ENCODE measurements at places on chromosomes 4 and X.

- DNase-seq: no peak
Measured at GRCh38 chr4:99950913-99951254, 809 bp upstream of the H2AZ1 start.

DNA sequence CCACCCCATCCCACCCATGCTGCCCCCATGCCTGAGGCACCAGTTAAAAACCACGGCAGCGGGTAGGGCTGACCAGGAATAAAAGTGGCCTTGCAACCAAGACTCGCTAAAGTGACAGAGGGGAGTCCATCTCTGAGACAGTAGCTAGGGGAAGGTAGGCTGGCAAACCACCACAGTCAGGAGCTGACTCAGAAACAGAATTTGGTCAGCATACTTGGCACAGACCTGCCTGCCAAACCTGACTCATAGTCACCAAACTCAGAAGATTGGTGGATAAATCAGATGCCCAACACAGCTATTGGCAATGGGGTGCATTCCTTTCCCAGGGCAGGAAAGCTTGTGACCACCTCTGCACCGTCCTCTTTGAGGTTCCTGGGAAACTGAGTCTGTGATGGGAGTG, 193.8 kb downstream of the BCOR start:
- DNase-seq: no peak

GRCh38 chr4:40769266-40769665, 19.5 kb downstream of the NSUN7 start:
- no peak for DNase-seq

- DNase-seq: no peak
Measured at GRCh38 chr4:119730671-119730950, 102.0 kb upstream of the PDE5A start.

GRCh38 chr4:165248102-165248501, 40.7 kb downstream of the KLHL2 start:
- DNase-seq: no peak

DNA sequence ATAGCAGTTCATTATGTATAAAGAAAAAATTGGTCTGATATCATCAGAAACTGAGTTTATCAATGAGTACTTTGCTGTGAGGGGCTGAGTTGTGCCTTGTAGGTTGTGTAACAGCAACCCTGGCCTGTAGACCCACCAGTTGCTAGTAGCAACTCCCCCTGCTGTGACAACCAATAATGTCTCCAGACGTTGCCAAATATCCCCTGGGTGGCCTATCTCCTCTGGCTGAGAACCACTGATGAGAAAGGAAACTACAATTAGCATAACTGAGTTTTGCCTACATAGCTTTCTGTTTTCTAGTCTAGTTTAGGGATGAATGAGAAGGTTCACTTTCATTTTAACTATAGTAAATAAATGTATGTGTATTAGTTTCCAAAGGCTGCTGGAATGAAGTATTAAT, 234.1 kb downstream of the CPE start:
- no peak for DNase-seq

- DNase-seq: no peak
Measured at GRCh38 chr4:168449719-168450452, 30.4 kb downstream of the DDX60L start.

DNA sequence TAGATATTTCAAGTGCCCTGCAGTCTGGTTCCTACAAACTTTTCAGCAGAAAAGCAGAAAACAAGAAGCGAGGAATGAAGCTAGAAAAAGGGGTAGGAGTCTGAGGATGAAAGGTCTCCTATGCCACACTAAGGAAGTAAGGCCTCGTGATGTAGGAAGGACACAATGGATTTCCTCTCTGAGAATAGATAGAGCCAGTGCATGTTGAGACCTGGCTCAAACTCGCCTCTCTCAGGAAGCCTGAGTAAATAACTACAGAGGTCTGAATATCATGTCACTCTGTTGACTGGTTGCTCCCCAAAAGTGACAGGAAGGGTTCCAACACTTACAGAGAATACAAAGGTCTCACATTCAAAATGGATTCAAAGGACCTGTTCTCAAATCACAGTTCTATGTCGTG, 93.3 kb downstream of the GRIA3 start:
- no peak for DNase-seq

DNA sequence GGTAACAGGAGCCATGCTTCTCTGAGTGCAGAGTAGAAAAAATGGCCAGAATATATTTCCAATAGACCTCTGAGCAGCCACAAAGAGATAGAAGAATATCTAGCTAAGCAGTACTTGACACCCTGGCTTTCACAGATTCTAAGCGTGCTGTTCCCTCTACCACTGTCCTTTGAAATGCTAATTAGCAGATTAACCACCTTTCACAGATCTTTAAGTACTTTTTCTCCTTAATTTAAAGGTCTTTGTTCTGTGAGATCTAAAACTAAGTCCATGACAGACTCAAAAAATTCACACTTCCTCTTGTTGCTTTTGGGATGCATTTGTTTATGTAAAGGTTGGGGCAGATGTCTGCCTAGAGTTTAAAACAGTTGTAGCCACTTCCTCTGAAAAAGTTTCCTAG, 28.3 kb upstream of the MAGEC2 start:
- DNase-seq: no peak

- DNase-seq: no peak
Measured at GRCh38 chr4:17152941-17153540, 254.6 kb upstream of the LDB2 start.

GRCh38 chr4:92970996-92971395, 667.2 kb downstream of the GRID2 start:
- no peak for DNase-seq

DNA sequence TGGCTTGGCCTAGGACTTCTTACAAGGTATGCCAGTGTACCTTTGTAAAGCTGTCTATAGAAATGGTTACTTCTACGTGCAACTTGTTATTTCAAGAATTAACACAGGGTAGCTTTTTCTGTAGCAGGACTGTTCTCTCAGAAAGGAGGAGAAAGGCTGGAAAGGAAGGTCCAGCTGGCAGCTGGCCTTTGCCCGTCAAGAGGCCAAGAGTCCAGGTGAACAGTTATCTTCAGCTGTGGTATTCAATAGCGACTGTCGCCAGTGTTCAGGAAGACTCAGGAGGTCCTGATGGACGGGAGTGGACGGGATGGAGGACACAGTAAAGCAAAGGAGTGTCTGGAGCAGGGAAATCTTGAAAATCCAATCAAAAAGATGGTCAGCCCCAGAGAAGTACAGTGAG, 4.7 kb downstream of the CYP4V2 start:
- DNase-seq: no peak

DNA sequence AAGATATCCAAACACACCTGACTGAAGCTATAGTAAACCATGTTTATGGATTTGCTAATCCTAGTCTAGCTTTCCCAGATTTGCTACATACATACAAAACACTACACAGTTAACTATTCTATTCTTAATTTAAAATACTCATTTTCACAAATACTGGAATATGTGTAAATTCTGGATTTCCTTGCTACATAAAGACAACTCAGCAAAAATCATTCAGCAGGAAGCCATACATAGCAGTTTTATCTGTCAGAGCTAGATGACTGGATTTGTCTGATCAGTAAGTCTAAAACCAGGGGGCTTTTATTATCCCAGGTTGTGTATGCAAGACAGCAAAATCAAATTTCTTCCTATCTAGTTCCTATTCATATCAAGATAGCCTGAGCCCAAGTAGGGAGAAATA, 98.1 kb downstream of the CNOT6L start:
- DNase-seq: no peak

DNA sequence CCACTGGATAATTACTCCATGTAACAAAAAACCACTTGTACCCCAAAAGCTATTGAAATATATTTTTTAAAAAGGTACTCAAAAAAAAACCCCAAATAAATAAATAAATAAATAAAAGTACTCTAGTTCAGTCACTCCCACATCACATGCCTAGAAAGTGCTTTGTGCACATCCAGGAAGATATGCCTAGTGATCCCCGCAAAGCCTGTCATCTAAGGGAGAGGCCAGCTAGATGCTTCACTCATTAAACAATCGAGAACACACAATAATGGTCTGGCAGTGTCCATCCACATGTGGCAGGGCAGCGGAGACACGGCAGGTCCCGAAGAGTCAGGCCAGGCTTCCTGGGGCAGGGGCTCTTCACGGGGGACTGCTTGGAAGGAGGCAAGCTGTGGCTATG, 47.6 kb downstream of the RAB33B start:
- peak; percentile 24 for DNase-seq

DNA sequence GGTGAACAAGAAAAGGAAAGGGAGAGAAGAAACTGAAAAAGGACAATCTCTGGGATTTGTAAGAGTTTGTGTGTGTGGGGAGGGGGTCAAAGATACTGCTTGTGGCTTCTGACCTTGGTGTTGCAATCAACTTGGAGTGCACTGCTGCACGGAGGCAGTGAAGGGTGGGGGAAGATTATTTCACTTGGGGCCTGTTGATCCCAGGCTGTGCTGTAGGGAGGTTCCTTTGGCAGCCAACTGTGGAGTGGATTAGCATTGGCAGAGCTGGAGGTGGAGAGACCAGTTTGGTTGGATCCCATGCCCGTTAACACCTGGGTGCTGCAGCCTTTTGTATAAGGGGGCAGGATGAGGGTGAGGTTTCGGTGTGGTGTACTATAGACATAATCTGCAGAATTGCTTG, 38.2 kb downstream of the AFF1 start:
- DNase-seq: peak; percentile 17

GRCh38 chr4:16122308-16122711, 38.5 kb upstream of the PROM1 start:
- DNase-seq: no peak

DNA sequence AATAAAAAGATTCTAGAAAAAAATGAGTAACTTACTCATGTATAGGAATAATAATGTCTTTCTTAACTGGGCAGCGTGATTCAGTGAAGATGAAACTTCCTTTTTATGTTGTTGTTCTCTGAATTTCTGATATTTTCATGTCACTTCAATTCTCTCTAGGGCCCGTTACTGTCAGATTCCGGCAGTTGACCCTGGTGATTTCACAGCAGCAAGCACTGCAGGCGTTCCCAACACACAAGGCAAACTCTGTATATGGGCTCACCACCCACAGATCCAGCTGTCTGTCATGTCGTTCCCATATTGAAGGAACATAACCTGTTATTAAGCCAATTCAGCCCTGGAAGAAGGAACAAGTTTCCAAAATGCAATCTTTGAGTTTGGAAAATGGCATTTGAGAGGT, 288.3 kb upstream of the GALNTL6 start:
- DNase-seq: no peak

- DNase-seq: peak; percentile 52
Measured at GRCh38 chr4:188941524-188942119, 802.4 kb downstream of the TRIML1 start.

- no peak for DNase-seq
Measured at GRCh38 chr4:118994030-118994429, 105.4 kb downstream of the SYNPO2 start.

DNA sequence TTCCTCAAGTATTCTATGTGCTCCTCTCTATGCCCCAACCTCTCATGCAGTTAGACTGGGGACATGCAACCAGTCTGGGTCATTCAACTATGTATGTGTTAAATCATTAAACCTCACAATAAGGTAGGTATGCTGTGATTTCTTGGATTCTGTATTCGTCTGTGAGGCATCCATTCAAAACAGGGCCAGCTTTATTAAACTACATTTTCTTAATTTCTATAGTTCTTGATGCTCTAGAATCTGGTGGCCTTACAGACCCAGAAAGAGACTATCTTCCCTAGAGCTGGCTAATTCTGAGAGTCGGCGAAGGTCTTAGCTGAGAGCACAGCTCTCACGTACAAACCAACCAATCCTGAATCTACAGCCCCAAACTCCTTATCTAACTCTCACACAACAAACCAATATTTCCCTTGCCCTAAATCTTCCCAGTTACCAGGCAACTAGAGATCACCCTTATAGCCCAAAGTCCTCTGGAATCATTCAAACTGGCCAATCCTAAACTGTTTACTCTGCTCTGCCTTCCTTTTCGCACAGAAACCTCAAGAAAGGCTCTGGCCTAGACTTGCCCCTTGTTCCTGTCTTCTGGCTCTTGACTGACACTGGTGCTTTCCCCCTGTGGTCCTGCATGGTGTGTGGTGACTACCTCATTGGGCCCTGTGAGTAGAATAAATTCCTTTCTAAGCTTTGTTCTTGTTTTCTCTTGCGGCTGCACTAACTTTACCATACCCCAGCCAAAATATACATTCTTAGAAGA, 203.5 kb upstream of the TET2 start:
- no peak for DNase-seq

DNA sequence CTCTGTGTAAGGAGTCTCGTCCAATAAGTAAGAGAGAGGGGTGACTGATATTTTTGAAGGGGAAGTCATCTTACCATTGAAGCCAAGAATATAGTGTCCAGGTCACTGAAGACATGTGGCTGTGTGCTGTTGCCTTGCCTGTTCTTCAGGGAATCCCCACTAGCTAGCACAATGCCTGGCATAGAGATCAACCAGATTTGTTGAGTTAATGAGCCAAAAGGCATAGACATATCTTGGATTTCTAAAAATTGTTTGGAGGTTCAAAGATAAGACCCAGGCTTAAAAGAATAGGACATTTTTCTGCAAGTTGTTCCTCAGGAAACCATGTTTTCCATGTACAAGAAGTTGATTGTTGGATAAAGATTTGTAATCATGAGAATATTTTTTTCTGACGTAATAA, 119.3 kb upstream of the DKK2 start:
- DNase-seq: no peak

DNA sequence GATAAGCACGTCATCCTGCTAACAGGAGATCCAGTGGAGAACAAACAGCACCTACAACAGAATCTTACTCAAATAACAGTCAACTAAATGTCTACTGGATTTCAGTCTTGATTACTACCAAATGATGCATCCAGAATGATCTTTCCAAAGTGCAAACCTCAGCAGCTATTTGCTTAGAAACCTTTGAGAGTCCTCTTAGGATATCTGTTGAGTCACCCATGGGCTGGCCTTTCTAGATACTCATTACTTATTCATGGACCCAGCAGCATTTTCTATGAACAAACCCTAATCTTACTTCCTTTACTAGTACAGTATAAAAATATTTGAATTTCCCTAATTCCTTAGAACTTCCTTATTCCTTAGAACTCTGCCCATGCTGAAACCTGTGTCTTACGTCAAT, 118.5 kb upstream of the PABPC4L start:
- DNase-seq: no peak

GRCh38 chr4:98474408-98474844, 184.0 kb downstream of the TSPAN5 start:
- DNase-seq: no peak

- DNase-seq: no peak
Measured at GRCh38 chrX:44843753-44844152, at the start of gene DUSP21. TSS of gene DUSP21 (plus strand) at chrX:44844021. CDS start at chrX:44844133, 112 bp downstream.

DNA sequence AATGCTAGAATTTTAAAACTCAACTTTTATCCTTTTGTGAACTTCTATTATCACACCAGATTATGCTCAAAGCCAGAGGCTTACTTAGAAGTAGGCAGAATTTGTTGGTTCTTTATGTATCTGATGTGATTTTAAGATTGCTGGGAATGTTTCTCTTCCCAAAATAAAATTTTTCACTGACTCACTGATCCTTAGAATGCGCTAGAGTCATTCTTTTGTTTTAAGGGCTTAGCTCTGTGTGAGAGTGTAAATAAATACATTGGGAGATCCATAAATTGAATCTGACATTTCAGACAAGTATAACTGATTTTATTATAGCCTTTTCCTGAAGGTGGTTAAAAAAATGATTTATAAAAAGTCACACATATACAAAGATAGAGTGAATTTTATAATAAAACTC, 101.3 kb downstream of the LARP1B start:
- DNase-seq: no peak

- DNase-seq: no peak
Measured at GRCh38 chr4:76074468-76074867, at the start of gene ART3. TSS of gene ART3 (plus strand) at chr4:76074709. CDS start at chr4:76075890, 1,181 bp downstream.
